ENCODE measurements at places on chromosomes 6 and 20. TPM values are rescaled to one million over a fixed set of nuclear protein-coding genes. Genes with fewer than 3 reads are reported as not detected.

GRCh38 chr20:11431621-11432020 is 486.1 kb upstream of the BTBD3 start:
- H3K27ac ChIP-seq = no peak overlapping the region
- DNase-seq = no peak
- no peaks in the 10 kb centered on the region for H3K4me1 ChIP-seq
- H3K27me3 ChIP-seq = no peaks in the 10 kb centered on the region

- no peak for DNase-seq
- H3K4me3 ChIP-seq = no peak overlapping the region
- no peaks in the 10 kb centered on the region for H3K36me3 ChIP-seq
- no peak overlapping the region for H3K27ac ChIP-seq
- peaks cover 41% of the 10 kb centered on the region for H3K4me1 ChIP-seq
Observed at GRCh38 chr6:21996425-21997118, 300.3 kb downstream of the PRL start.

- no peak for DNase-seq
- no peaks in the 10 kb centered on the region for H3K36me3 ChIP-seq
- H3K4me1 ChIP-seq = no peaks in the 10 kb centered on the region
- H3K27ac ChIP-seq = no peak overlapping the region
- H3K27me3 ChIP-seq = no peaks in the 10 kb centered on the region
Observed at GRCh38 chr6:136464874-136465273, 85.3 kb downstream of the MAP7 start.

GRCh38 chr6:32113386-32114352 is 4.5 kb upstream of the TNXB start:
- peak; percentile 79 for DNase-seq
- H3K27ac ChIP-seq = peak overlapping the region; percentile 67
- no peak overlapping the region for H3K4me3 ChIP-seq
- H3K27me3 ChIP-seq = peaks cover 5% of the 10 kb centered on the region

GRCh38 chr6:112372226-112372806 is 25.2 kb downstream of the RFPL4B start:
- no peaks in the 10 kb centered on the region for H3K27me3 ChIP-seq
- H3K27ac ChIP-seq = no peak overlapping the region
- H3K36me3 ChIP-seq = no peaks in the 10 kb centered on the region
- no peak for DNase-seq

Gene SLC24A3
- not detected for total RNA-seq

Gene SLC44A4
- total RNA-seq = not detected
